Globus pallidus (tissue), 1 donor: ENCODE measurements at places on chromosomes 11 and 22.

DNA sequence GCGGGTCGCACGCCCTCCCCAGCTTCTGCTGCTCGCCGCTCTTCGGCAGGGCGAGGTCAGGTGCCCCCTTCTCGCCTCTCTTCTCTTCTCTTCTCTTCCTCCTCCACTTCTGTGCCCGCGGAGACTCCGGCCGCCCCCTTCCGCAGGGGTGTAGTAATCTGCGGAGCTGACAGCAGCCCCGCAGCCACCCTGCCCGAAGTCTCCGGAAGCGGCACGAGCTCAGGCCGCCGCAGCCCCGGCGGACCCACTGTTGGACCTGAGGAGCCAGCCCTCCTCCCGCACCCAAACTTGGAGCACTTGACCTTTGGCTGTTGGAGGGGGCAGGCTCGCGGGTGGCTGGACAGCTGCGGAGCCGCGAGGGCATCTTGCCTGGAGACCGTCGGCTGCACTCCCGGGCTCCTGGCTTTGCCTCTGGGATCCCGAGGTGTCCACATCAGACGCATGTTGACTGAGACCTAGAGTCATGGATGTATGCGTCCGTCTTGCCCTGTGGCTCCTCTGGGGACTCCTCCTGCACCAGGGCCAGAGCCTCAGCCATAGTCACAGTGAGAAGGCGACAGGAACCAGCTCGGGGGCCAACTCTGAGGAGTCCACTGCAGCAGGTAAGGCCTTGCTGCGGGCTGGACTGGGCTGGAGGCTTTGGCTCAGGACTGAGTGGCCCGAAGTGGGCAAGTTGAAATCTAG is 486 bp downstream of the STIM1 start:
- no peak for DNase-seq

GRCh38 chr11:9153651-9154050 is 62.3 kb upstream of the SCUBE2 start:
- no peak for DNase-seq

GRCh38 chr11:121553806-121554205 is 101.0 kb upstream of the SORL1-AS1 start:
- no peak for DNase-seq

- no peak for DNase-seq
Observed at GRCh38 chr11:37087650-37088572, 489.9 kb upstream of the RAG2 start.

DNA sequence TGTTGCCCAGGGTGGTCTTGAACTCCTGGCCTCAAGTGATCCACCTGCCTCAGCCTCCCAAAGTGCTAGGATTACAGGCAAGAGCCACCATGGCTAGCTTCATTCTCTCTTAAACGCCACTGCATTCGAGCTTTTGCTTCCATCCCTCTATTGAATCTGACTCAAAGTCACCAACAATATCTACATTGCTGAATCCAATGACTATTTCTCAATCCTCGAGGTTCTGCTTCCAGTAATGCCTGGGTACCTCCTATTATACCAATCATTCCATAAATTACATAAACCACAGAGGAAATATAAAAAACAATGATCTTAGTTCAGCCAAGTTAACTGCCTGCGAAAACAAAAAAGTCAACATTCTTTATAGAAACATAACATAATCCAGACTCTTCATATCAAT is 11.9 kb upstream of the NXF1 start:
- DNase-seq, result no peak

DNA sequence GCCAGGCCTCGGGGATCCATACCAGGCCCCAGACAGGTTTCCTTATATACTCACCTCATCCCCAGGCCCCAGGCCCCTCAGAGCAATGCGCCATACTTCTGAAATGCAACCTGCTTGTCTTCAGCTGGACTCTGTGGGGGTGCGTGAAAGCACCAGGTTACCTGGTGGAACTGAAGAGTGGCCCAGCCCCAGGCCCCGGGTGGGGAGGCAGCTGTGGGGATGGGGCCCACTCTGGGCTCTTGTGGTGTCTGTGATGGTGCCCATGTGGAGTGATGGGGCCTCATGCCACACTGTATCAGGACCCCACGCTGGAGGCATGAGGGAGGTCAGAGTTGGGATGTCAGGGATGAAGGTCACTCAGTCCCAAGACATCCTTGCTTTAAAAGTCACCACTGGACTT is 999.0 kb downstream of the BRD1 start:
- DNase-seq, result no peak

DNA sequence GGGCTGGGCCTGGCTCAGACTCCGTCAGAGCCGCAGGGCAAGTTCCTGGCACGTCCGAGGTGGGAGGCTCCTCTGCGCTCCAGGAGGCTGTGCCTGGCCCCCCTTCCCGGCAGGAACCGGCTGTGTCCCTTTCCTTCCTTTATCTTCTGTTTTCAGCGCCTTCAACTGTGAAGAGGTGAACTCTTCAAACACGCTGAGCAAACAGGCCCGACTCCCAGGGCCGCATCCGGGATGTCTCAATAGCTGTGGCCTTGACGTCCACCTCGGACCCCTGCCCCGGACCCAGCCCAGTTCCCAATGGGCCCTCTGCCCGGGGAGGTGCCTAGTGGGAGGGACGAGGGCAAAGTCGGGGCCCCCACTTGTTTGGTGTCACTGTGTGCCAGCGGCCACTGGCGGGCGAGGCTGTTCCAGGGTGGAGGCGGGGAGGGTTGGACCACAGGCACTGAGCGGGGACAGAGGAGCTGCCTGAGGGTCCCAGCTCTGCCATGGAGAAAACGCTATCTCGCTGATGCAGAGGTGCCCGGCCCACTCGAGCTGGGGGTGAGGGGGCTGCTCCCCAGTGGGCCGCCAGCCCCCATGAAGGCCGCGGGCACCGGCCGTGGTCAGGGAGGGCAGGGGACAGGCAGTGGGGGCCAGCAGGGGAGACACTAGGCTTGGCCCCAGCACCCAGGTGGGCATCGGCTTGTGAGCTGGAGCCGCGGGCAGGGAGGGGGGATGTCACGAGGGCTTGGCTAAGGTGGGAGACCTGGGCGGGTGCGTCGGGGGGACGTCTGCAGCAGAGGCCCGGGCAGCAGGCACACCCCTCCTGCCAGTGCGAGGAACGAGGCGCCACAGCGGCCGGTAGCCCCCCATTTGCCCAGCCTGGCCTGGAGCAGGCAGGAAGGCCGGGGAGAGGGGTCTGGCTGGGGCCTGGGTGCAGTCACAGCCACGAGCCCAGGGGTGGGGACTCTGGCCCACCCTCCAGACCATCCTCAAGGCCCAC is 2.7 kb upstream of the MUC5B start:
- no peak for DNase-seq

- peak; percentile 96 for DNase-seq
Observed at GRCh38 chr11:128552783-128553661, 34.3 kb downstream of the ETS1 start.

DNA sequence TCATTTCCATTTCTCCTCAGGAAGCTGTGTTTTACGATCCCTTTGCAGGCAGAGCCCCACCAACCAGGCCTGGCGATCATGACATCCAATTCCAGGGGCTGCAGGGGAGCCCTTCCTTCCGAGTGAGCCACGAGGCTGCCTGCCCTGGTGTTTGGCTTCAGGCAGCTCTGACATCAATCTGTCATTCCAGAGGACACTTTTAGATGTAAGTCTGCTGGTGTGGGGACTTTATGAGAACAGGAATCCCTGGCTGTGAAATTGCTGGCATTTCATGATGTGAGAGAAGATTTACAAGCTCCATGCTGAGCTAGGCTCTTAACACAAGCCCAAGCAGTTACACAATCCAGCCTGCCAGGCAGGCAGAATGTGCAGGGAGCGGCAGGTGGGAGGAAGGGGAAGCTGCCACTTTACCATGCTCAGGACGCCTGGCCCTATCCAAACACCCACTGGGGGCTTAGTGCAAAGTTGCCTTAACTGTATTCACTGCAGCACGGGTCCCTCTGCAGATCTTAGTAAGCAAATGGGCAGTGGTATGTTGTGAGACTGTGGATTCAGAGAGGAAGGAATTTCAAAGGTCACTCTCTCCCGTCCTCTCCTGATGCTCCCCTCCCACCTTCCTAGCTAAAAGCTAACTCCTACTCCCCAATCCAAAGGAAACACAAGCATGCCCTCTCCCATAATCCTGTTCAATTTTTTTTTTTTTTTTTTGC is 43.4 kb upstream of the MICAL2 start:
- no peak for DNase-seq

DNA sequence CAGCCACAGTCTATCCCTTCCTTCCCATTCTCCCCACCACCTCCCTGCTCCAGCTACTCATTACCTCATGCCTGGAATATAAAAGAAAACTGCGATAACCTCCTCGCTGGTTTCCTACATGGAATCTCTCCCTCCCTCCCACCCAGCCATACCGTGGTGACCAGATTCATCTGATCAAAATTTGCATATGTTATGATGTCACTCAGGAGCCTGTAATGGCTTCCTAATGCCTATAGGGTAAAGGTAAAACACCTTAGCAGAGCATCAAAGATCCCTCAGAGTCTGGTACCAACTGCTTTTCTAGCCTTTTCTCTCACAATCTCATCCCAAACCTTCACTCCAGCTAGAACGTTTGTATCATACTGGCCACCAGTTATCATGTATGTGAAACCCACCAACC is 19.6 kb downstream of the RTN4RL2 start:
- no peak for DNase-seq

GRCh38 chr11:76152741-76153570 is 53.3 kb downstream of the WNT11 start:
- DNase-seq, result no peak

DNA sequence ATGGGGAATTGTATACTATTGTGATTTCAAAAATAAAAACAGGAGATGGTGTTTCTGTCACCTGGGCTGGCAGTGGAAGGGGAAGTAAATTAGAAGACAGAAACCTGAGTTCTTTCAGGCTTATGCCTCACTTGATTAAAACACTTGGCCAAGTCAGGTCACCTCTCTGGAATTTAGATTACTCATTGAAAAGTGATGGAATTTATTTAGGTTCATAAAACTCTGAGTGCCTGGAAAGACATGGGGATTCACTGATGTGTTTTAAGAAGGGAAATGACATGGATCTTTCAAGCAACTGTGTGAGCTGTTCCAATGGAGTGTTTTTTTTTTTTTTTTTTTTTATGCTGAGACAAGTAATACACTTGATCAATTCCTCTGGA is 400.1 kb downstream of the TMEM135 start:
- no peak for DNase-seq

DNA sequence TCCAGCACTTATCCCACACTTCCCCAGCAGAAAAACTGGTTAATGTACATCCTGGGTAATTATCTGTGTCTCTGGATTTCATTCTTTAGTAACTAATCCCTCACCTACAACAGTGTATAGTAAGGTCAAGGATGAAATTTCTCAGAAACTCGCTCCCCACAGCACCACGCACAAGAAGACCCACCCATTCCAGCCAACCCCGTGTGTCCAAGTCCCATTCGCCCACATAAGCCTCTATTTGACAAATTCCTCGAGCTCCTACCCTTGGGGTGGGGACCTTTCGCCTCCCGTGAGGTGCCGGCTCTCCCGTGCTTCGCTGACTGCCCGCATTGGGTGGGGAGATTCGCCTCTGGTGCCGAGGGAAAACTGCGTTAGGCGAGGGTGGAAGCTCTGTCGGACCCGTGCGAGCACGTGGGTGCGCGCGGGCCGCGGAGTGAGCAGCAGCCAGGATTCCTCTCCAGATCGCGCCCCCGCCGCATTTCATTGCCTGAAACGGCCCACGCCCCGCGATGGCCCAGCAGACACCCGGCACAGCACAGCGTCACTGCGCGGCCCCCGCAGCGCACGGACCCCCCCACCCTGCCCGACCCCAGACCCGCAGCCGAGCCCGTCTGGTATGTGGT is 866 bp downstream of the EXPH5 start:
- no peak for DNase-seq

GRCh38 chr11:88522624-88523385 is 185.3 kb upstream of the CTSC start:
- no peak for DNase-seq

GRCh38 chr22:40040927-40041326 is 46.2 kb downstream of the FAM83F start:
- DNase-seq, result no peak

- DNase-seq, result no peak
Observed at GRCh38 chr22:48224332-48224731, 1461.9 kb downstream of the TBC1D22A start.

DNA sequence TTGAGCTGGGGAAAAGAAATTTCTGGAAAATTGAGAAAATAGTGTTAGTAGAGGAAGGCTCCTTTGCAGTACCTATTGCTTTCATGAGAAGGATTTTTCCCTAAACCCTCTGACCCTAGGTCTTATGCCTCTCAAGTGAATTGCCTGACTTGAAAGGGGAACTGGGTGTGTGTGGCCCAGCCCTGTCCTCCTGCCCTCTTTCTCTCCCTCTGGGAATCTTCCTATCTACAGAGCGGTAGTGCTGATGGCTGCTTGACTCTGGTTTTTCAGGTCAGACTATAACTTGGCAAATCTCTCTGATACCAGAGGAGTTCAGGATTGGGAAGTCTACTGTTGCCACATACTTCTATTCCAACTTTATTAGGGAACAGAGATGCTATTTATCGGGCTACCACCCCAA is 19.2 kb downstream of the CAVIN3 start:
- no peak for DNase-seq

DNA sequence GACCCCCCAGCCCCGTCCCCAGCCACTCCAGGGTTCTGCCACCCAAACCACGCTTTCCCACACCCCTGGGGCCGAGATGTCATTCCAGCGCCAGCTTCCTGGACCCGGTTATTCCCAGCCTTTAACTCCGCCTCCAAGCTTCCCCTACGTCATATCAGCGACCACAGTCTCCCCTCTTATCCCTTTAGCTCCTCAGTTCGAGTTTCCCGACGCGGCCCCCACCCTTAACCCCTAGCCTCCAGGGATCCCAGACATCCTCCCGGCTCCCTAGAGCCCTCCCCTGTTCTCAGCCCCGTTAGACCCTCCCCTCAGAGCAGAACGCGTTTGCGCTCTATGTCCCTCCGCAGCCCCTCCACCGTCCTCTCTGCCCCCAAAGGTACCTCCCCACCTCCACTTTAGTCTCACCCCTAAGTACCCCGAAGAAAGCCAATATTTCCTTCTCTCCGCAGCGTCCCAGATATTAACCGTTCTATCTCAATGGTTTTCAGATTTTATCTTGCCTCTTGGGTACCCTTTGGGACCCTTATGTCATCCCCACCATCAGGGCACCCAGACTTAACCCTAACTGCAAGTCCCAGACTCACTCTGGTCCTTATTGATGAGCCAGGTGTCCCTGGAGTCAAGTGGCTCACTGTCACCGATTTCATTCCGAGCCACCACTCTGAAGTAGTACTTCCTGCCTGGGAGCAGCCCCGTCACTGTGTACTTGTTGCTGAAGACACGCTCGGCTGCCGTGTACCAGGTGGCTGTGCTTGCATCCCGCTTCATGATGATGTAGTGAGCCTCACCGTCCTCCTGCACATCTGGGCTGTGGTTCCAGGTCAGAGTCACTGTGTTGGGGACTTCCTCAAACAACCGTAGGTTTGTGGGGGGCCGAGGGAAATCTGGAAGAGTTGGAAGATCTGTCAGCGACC is 8.0 kb downstream of the TMEM86A start:
- DNase-seq, result no peak
